ENCODE measurements at places on chromosomes 2 and 18. TPM values are rescaled to one million over a fixed set of nuclear protein-coding genes. Genes with fewer than 3 reads are reported as not detected.
A peak's percentile ranks its signal among the peaks of the same experiment; 100 is the strongest.

The MDH1 gene
- polyA plus RNA-seq: 134 TPM

The HOXD9 gene
- 8.2 TPM for polyA plus RNA-seq

The UGT1A3 gene
- not detected for polyA plus RNA-seq

The CDH7 gene
- polyA plus RNA-seq: 1.0 TPM

The UGT1A4 gene
- 0.25 TPM for polyA plus RNA-seq

The ADAM17 gene
- 37.0 TPM for polyA plus RNA-seq

- H3K27ac ChIP-seq: no peak overlapping the region
- H3K4me1 ChIP-seq: no peaks in the 10 kb centered on the region
- H3K4me3 ChIP-seq: no peak overlapping the region
- no peak for DNase-seq
- no peaks in the 10 kb centered on the region for H3K27me3 ChIP-seq
Observed at GRCh38 chr2:105186967-105187498, 54.5 kb upstream of the GPR45 start.

- no peaks in the 10 kb centered on the region for H3K36me3 ChIP-seq
- no peak overlapping the region for H3K4me3 ChIP-seq
- H3K27me3 ChIP-seq: no peaks in the 10 kb centered on the region
- H3K27ac ChIP-seq: no peak overlapping the region
Observed at GRCh38 chr2:98483257-98483861, 38.7 kb downstream of the INPP4A start.

- DNase-seq: no peak
- H3K27ac ChIP-seq: no peak overlapping the region
- H3K4me3 ChIP-seq: no peak overlapping the region
- H3K36me3 ChIP-seq: no peaks in the 10 kb centered on the region
- no peaks in the 10 kb centered on the region for H3K4me1 ChIP-seq
Observed at GRCh38 chr2:188345020-188345419, 53.3 kb downstream of the GULP1 start.

DNA sequence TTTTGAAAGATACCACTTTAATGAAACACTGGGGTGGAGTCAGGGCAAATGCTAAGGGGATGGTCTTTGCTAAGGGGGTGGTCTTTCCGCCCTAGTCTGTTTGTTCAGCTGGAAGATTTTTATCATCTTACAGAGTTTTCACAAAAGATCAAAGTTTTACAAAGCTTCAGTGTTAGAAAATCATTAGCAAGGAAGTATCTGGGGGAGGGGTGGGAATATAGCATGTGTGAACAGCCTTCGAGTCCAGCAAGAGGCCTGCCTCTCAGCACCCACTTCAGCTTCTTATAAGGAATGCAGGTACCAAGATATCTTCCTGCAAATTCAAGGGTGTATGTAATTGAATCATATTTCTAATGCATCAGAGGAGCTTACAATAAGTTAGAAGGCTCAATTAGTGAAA is 112.9 kb downstream of the RAPGEF4 start:
- H3K27me3 ChIP-seq: no peaks in the 10 kb centered on the region
- H3K4me3 ChIP-seq: no peak overlapping the region
- H3K4me1 ChIP-seq: no peaks in the 10 kb centered on the region
- no peaks in the 10 kb centered on the region for H3K36me3 ChIP-seq
- no peak overlapping the region for H3K27ac ChIP-seq

DNA sequence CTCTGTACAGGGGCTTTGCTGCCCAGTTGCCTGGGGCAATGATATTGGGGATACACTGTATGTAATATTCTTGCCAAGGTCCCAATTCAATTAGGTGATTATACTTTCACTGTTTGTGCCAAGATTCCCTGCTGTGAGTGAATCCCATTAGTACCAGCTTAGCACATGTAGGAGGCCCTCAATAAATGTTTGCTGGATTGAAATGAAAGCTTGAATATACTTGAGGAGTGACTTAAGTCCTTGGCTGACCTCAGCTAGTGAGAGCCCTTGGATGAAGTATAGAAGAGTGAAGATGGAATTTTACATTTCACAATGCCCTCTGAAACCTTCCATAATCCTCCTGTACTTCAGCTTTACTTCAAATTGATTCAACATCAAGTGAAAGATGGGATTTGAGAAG is 102.9 kb downstream of the GATA6 start:
- no peaks in the 10 kb centered on the region for H3K36me3 ChIP-seq
- no peak overlapping the region for H3K4me3 ChIP-seq
- peaks cover 5% of the 10 kb centered on the region for H3K4me1 ChIP-seq
- no peak overlapping the region for H3K27ac ChIP-seq

DNA sequence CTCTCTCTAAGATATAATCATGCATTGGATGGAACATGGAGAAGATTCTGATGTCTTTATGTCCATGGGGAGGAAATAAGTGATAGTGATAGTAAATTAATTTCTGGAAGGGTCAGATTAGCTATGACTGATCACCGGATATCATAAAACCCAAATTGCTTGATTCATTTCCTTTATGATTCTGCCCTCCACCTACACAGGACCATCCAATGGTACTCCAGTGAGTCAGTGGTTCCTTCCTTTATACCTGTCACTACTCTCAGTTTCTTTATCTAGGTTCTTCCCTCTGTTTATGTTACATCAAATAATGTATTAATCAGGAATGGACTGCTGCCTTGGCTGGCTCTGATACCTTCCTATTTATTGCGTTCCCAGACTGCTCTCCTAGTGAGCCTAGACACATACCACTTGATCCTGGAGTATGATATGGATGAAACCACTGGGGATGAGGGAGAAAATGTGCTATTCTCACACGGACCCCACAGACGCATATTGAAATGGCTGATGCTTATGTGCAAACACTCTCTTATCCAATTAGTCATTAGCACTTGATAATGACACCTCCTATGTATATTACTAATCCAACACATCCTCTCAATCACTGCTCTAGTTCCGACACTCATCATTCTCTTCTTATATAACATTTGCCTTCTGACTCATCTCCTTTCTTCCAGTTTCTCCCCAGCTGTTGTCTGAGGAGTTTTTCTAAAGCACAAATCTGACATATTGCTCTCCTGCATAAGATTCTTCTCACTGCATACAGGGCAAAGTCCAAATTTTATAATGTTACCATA is 315.6 kb downstream of the INSIG2 start:
- DNase-seq: no peak
- H3K27me3 ChIP-seq: no peaks in the 10 kb centered on the region
- no peaks in the 10 kb centered on the region for H3K4me1 ChIP-seq

- H3K4me3 ChIP-seq: no peak overlapping the region
- no peaks in the 10 kb centered on the region for H3K27me3 ChIP-seq
- H3K36me3 ChIP-seq: no peaks in the 10 kb centered on the region
- no peak for DNase-seq
Observed at GRCh38 chr2:98369710-98370239, 23.5 kb downstream of the CNGA3 start.

DNA sequence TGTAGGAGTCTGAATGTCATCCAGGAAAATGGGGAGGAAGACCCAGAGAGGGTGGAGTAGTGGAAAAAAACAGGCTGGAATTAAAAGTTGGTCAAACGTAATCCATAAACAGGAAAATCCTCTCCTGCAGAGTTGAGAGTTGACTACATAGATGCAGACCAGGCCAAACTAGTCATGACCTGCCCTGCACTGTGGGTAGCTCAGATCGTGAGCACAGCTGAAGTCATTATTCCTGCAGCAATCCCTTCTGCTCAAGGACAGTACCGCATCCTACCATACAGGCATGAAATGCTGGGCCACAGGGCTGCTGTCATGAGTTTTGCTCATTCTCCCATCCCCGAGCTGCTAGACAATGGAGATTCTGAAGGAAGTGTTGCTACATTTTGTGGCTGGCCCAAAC is 352.2 kb downstream of the EN1 start:
- H3K27ac ChIP-seq: no peak overlapping the region
- no peaks in the 10 kb centered on the region for H3K4me1 ChIP-seq
- no peaks in the 10 kb centered on the region for H3K36me3 ChIP-seq
- no peak overlapping the region for H3K4me3 ChIP-seq
- no peak for DNase-seq

DNA sequence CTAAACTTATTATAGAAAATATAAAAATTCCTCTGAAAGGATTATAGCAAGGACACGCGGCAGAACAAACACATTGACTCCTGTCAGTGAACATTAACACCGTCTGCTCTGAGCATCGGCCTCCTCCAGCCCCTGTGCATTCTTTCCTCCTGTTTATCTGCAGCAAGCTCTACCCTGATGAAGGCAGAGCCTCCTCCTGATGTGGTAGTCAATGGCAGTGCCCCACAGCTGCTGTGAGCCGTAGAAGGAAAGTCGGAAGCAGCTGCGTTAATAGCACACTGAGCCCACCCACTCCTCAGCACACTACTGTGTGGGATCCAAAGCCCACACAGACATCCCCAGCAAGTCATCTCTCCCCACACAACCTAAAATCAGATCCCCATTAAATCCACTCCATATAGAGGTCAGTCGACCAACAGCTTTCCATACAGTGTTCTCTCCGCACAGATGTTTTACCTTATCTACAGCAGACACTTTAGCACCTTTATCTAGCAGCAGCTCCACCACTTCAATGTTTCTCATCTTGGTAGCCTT is 41.0 kb downstream of the KIDINS220 start:
- H3K27me3 ChIP-seq: no peaks in the 10 kb centered on the region
- no peak overlapping the region for H3K27ac ChIP-seq
- H3K4me1 ChIP-seq: no peaks in the 10 kb centered on the region
- DNase-seq: no peak
- no peak overlapping the region for H3K4me3 ChIP-seq

GRCh38 chr18:46693996-46694395 is 37.0 kb upstream of the LOXHD1 start:
- H3K27me3 ChIP-seq: no peaks in the 10 kb centered on the region
- no peaks in the 10 kb centered on the region for H3K36me3 ChIP-seq
- DNase-seq: no peak
- no peaks in the 10 kb centered on the region for H3K4me1 ChIP-seq
- no peak overlapping the region for H3K27ac ChIP-seq

DNA sequence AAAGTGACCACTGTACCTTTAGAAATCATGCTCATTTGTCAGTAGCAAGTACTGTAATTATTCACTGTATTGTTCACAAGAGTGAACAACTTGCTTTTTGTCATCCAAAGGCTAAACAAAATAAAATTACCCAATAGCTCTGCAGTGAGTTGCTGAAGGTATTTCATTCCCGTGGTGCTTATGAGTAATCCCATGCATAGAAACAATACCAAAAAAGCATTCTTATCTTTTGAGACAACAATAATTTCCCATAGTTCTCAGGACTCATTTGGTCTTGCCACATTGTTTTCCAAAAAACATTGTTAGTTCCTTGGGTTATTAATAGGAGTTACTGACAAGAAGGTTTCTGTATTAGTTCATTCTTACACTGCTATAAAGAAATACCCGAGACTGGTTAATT is 503.2 kb upstream of the FAM98A start:
- no peaks in the 10 kb centered on the region for H3K27me3 ChIP-seq
- no peaks in the 10 kb centered on the region for H3K36me3 ChIP-seq
- H3K4me1 ChIP-seq: no peaks in the 10 kb centered on the region
- no peak for DNase-seq

DNA sequence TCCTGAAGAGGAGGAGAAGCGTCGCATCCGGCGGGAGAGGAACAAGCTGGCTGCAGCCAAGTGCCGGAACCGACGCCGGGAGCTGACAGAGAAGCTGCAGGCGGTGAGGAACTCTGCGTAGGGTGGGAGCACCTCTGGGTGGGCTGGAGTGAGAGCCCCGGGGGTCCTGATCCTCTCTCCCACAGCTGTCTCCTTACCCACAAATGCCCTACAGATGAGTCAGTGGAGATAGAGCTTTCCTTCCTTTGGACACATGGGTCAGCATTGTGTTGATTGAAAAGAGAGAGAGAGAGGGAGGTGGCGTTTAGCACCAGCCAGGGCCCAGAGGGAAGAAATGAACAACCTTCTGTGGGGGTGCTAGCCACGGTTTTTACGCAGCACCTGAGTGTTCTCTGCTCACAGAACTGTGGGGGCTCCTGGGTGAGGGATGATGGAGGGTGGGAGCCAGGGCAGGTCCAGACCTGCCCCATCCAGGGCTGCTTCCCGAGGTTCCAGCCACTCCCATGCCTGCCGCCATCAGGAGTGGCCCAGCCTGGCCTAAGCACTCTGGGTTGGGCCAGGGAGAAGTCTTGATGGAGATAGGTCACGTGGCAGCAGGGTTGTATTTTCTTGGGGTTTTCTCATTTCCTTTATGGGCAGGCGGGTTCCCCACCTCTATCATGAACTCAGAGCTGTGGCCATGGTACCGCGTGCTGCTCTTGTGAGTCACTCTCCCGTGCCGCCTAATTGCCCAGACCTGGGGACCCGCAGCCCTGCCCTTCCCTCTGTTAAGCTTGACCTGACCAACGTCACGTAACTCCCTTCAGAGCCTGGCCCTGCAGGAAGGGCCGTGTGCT is 16.3 kb downstream of the FOSL2 start:
- no peak for DNase-seq
- no peak overlapping the region for H3K27ac ChIP-seq
- no peak overlapping the region for H3K4me3 ChIP-seq
- no peaks in the 10 kb centered on the region for H3K36me3 ChIP-seq

GRCh38 chr18:74529811-74530583 is 4.3 kb upstream of the CNDP1 start:
- no peak overlapping the region for H3K4me3 ChIP-seq
- no peaks in the 10 kb centered on the region for H3K27me3 ChIP-seq
- no peak overlapping the region for H3K27ac ChIP-seq
- no peaks in the 10 kb centered on the region for H3K4me1 ChIP-seq

- H3K27ac ChIP-seq: no peak overlapping the region
- no peak overlapping the region for H3K4me3 ChIP-seq
- no peaks in the 10 kb centered on the region for H3K27me3 ChIP-seq
- no peaks in the 10 kb centered on the region for H3K4me1 ChIP-seq
- DNase-seq: peak; percentile 71
Observed at GRCh38 chr18:26003356-26003755, 87.1 kb downstream of the SS18 start.

DNA sequence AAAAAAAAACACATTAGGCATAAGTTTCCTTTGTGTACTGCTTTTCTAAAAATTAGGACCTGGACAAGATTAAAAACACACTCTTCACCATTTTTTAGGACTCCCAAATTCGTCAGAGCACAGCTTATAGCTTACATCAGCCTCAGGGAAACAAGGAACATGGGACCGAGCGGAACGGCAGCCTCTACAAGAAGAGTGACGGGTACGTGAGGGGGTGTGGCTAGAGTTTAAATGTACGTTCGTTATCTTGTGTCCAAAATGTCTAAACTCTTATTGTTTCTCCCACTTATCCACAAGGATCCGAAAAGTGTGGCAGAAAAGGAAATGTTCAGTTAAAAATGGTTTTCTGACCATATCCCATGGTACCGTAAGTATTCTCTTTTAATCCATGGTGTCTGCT is 78.9 kb downstream of the ITGB1BP1 start:
- no peak overlapping the region for H3K4me3 ChIP-seq
- no peaks in the 10 kb centered on the region for H3K36me3 ChIP-seq
- H3K27ac ChIP-seq: no peak overlapping the region
- H3K27me3 ChIP-seq: no peaks in the 10 kb centered on the region
- H3K4me1 ChIP-seq: no peaks in the 10 kb centered on the region

- no peak overlapping the region for H3K4me3 ChIP-seq
- H3K36me3 ChIP-seq: no peaks in the 10 kb centered on the region
- H3K4me1 ChIP-seq: peaks cover 23% of the 10 kb centered on the region
- H3K27me3 ChIP-seq: no peaks in the 10 kb centered on the region
- DNase-seq: no peak
Observed at GRCh38 chr2:217399291-217399690, 539.4 kb upstream of the TNP1 start.
